ENCODE measurements at places on chromosomes 1 and 21.

DNA sequence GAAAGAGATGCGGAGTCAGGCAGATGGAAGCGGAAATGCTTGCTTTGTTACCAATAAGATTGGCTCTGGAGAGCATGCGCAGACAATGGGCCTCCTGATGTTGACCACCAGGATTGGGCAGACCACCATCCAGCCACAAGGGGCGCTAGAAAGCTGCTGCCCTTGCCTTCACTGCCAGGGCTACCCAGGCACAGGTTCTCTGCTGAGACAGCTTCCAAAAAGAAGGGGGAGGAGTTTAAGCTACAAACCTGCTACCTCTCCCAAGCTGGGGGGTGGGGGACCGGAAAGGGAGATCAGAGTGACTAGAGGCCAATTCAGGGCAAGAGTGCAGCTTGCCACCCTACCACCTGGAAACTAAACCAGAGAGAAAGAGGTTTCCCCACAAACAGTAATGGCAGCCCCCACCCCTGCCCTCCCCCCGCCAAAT lies 369.7 kb downstream of the RRAGC start:
- DNase-seq, result no peak

DNA sequence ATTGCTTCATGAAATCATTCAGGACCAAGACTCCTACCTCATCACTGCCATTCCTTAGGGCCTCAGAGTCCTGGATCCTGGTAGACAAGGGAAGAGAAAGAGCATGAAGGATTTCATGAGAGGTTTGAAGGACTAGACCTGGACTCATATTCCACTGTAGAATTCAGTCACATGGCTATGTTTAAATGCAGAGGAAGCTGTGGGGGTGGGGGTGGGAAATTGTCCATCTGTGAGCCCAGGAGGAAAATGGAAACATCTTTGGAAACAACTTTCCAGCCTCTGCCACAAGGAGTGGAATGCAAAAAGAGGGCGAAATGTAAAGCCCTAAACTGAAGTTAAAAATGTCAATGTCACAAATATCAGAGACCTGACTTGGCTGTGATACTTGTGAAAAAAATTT lies 73.0 kb downstream of the BRINP2 start:
- no peak for DNase-seq

DNA sequence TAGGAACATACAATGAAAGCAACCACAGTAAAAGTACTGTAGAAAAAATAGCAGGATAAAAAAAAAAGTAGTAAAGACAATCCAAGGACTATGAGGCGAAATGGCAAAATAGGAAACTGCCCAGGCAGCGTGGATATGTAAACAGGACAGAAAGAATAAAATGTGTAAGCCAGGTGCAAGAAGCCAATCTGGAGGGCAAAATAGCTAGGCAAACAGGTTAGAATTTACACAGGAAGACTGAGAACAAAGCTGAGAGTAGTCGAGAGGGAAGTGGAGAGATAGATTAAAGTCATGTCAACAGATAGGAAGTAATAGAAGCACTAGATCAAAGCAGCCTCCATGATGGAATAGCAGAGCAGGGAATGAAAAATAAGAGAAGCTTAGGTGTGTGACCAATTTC lies 124.2 kb upstream of the B3GALT2 start:
- DNase-seq, result no peak

DNA sequence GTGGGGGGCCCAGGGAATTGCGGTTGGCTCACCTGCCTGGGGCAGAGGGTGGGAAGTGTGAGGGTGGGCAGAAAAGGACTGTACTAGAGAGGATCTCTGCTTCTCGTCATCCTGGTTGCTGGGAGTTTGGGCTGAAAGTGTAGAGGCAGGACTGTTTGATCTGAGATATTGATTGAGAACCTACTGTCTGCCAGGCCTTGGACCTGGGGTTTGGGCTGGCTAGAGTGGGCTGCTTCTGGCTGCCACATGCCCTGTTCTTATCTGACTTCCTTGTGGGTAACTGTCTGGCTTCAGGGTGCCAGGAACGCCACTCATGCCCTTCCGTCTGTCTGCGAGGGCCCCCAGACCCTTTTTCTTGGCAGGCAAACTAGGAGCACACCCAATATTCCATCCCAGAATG lies 200.9 kb downstream of the FOXD2 start:
- no peak for DNase-seq

DNA sequence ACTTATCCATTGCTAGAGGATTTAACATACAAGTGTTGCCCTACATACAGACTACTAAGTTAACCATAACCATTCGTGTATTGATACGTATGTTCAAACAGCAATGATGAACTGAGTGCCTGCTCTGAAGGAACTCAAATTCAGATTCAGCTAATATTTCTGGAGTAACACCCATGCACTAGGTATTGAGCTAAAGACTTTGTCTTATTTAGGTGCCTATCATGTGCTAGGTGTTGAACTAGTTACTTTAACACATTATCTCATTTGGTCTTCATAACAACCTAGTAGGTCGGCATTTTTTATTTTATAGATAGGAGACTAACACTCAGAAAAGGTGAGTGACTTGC lies 160.0 kb downstream of the LTN1 start:
- DNase-seq, result no peak

- no peak for DNase-seq
Measured at GRCh38 chr1:243716906-243717305, 133.1 kb downstream of the AKT3 start.

- no peak for DNase-seq
Measured at GRCh38 chr1:246659594-246660140, 64.5 kb upstream of the SCCPDH start.

GRCh38 chr1:211828584-211829342 lies 1.8 kb downstream of the LPGAT1 start:
- DNase-seq, result no peak

DNA sequence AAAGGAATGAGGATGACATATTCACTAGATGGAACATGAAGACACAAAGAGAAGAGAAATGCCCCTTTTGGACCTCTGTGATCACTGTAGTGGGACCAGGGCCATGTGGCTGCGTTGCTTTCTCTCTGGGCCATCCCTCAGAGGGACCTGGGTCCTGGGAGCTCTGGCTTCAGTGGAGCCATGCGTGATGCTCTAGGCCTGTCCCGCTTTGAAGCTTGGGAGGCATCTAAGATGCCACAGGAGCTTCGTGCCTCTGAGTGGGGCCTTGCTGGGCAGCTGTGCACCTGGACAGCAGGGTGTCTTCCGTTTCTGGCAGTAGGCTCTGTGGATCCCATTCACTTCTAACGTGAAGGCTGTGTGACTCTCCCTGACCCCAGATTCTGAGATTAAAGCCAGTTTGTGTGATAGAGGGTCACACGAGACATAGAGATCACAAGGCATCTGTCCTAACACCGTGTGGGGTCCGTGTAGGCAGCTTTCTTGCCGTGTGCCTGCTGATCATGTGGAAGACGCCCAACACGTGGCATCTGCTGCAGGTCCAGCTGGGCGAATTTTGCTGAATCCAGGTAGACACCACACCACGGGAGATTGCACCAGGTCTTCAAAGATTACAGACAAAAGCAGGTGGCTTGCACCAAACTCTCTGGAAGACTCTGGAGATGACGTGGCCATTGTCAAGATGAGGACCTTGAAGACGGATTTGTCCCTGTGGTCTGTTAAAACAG lies 17.2 kb upstream of the PRSS38 start:
- no peak for DNase-seq

DNA sequence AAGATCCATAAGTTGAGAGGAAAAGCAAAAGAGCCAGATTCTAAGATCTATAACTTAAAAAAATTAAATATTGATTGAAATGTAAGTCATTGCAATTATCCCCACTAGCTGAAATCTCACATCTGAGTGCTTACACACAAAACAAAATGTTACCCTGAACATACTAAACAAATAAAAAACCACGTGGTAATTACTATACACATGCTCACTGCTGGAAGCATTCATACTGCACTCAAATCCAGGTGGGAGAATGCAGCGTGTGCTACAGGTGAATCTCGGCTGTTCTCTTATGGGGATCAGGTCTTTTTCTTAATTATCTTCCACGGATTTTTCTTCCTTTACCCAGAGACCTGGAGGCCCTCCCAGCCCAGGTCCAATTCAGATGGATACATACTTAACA lies 74.3 kb downstream of the SDC3 start:
- DNase-seq, result no peak

DNA sequence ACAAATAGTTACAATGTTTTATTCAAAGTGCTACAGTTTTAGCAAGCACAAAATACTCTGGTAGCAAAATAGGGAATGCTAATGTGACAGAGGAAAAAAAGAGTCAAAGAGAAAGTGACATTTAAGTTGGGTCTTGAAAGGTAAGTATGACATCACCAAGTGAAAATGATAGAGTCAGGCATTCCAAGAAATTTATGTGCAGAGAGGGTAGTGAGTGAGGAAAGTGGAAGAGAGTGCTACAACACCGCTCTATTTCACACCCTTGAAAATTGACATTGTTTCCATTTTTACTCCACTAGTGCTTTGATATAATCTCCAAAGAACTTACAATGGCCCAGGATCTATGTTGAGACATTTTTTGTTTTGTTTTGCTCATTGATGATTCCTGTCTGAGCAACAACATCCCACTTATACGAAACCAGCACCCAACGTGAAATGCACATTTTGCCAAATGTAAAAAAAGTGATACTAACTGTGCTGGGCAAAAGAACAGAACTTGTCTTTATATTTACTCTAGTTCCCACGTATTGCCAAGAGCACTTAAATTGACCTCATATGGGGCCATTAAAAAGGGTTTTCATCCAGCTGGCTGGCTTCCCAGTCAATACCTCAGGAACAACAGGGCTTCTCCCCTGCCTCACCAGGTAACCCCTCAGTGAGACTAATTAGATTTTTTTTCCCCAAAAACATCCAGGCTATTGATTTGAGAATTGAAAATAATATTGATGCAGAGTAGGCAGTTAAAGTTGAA lies 206.3 kb upstream of the NR5A2 start:
- DNase-seq, result no peak

GRCh38 chr21:44801468-44802395 lies at the start of gene UBE2G2:
TSS of gene UBE2G2 (minus strand) at chr21:44801820. CDS start at chr21:44801748, 72 bp downstream.
- DNase-seq, result peak; percentile 75

DNA sequence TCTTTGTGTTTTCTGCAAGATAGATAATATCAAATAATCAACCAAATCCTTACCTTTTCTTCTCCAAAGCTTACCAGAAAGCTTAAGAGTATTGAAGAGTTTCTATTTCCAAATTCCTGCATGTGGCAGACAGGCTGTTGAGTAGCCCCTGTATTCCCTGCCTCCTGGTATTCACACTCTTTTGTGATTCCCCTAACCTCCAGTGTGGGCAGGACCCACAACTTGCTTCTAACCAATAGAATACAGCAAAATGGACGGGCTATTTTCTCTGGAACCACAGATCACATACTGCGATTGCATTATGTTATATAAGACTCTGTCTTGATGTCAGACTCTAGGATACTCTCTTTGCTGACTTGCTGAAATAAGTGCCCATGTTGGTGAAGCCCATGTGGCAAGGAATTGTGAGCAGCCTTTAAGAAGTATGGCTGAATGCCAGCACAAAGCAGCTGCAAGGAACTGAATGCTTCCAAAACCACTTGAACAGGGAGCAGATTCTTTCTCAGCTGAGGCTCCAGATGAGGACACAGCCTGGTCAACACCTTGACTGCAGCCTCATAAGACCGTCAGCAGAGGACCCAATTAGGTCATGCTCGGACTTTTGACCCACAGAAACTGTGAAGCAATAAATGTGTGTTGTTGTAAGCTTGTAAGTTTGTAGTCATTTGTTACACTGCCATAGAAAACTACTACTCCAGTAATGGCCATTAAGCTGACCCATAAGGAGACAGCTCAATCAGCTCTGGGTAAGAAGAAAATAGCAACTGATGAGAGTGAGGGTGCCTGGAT lies 47.9 kb upstream of the PLXNA2 start:
- DNase-seq, result no peak

DNA sequence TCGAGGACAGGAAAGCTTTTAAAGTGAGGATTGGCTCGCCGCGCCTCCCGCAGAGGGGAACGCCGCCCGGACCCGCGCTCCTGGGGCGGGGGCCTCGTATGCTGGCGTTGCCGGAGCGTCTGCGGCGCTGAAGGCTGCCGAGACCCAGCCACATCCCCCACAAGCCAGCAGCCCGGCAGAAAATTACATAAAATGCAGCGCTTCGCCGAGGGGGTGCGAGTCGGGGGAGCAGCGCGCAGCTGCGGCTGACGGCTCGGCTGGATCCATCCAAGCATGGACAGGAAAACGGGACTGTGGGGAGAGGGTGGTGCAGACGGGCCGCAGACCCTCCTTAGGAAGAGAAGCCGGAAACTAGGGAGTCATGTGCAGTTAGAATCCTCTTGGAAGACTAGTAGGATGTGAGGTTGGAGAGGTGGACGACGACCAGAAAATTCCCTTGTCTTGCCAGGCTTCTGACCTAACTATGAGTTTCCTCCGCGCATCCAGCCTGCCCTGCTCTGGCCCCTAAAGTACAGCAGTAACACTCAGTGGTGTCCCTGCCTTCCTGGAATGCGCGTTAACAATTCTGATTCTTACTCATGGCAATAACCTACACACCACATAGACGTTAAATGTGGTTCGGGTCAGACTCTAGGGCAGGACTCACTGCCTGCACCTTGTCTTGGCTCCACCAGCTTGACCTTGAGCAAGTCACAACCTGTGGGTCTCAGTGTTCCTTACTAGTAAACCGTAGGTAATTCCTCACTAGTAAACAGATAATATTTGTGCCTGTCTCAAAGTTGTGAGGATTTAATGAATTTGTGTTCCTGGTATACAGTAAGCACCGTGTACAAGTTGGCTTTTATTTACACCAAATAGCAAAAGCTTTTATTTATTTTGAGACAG lies 953 bp upstream of the BRWD1 start:
- peak; percentile 10 for DNase-seq

GRCh38 chr1:47181095-47181954 lies 8.5 kb downstream of the PDZK1IP1 start:
- no peak for DNase-seq

DNA sequence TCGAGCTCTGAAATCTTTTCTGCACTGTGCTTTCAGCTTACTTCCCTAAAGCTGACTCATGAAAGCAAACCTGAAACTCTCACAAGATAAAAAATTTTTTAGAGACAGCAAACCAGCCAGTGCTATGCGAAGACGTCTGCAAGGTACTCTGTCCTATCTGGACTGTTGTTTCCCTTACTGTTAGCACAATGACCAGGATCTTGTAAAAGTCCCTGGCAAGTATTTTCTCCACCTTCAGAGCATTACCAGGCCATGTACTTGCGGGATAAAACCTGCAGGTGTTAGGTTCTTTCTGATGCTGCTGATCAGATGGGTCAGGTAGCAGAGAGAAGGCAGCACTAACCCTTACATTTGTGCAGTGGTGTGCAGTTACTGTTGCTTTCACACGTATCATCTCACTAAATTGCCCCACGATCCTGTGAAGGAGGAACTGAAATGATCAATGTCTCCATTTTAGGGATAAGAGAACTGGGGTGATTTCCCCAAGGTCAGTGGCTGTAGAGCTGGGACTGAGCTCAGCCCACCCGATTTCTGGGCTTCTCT lies 56.6 kb downstream of the PLXNA2 start:
- no peak for DNase-seq

GRCh38 chr1:109170035-109170764 lies 43.5 kb upstream of the SARS1 start:
- no peak for DNase-seq

GRCh38 chr21:37514038-37514667 lies 147.6 kb downstream of the DYRK1A start:
- DNase-seq, result no peak

DNA sequence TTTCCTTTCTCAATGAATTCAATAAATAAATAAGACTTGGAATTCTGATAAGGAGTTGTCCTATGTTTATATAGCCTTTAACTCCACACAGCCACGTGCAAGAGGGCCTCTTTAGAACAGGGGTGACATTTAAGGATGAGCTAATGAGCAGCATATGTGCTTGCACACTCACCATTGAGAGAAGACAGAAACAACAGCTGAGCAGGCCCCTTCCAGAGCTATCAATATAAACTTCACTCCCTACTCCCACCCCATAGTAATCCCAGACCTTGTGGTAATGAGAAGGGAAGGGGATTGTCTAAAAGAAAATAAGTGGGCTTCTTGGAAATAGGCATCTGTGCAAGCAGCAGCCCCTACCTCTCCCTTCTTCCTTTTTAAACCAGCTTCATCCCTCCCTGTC lies 176.0 kb downstream of the SEC16B start:
- no peak for DNase-seq

Data from stimulated activated CD4-positive, alpha-beta T cell treated with anti-CD3 and anti-CD28 coated beads, TNF-alpha, amount 100 ng/mL, for 4 hours (primary cell).